ENCODE measurements at places on chromosomes 11 and 22.

- no peak for DNase-seq
Observed at GRCh38 chr22:30435674-30436126, 10.1 kb downstream of the MTFP1 start.

- no peak for DNase-seq
Observed at GRCh38 chr11:114302663-114303062, 6.5 kb downstream of the NNMT start.

DNA sequence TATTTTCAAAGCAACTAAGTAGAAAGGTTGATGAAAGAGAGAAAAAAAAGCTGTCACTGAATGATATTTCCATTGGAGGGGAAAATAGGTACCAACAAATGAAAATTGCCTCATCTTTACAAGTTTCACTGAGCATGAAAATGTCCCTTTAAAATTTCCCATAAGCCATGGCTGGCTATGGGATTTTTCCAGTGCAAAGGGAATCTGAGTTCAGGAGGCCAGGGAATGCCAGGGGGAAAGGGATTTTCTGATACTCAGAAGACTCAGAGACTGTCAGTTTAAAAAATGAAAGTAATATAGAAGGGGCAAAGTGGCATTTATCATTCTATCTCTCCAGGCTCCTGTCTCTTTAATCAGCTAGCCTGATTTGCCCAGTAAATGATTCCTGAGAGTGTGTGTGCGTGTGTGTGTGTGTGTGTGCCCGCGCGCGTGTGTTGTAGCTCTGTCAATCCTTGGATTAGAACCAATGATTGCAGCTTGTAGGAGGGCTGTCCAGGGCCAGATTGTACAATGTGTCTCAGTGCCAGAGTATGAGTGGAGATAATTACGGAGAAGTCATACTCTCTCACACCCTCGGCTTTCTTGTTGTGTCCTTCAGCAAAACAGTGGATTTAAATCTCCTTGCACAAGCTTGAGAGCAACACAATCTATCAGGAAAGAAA is at the start of gene NTM:
Gene NTM, plus strand, starts transcription at position 526 of the 662 bp plus-strand sequence.
- DNase-seq: no peak

GRCh38 chr11:67522844-67523555 is at the start of gene CABP2:
TSS of gene CABP2 (minus strand) at chr11:67523446. CDS start at chr11:67523326, 120 bp downstream.
- no peak for DNase-seq

GRCh38 chr22:25212337-25212736 is 7.1 kb upstream of the CRYBB2 start:
- DNase-seq: no peak

GRCh38 chr22:18031695-18032454 is 7.5 kb upstream of the MICAL3 start:
- no peak for DNase-seq

All from inflammatory macrophage (primary cell).